ENCODE measurements at places on chromosomes 6 and 20.

- ATAC-seq = no peak
Measured at GRCh38 chr6:38573801-38574395, 65.8 kb downstream of the BTBD9 start.

GRCh38 chr6:44275749-44276648 lies 5.7 kb downstream of the TMEM151B start:
- no peak for ATAC-seq

DNA sequence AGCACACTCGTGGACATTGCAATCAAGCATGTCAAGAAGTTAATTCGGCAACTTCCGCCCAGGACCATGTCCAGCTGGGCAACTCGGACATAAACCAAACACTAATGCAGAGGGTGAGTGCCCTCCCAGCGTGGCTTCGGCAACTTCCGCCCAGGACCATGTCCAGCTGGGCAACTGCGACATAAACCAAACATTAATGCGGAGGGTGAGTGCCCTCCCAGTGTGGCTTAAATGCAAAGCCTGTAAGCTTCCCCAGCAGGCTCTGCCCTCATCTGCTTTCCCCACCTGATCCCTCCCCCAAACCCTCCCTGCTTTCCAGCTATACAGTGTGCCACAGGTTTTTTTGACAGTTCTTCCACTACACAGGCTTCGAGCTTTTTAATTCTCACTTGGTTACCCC lies 143.4 kb downstream of the PXDC1 start:
- ATAC-seq = no peak

DNA sequence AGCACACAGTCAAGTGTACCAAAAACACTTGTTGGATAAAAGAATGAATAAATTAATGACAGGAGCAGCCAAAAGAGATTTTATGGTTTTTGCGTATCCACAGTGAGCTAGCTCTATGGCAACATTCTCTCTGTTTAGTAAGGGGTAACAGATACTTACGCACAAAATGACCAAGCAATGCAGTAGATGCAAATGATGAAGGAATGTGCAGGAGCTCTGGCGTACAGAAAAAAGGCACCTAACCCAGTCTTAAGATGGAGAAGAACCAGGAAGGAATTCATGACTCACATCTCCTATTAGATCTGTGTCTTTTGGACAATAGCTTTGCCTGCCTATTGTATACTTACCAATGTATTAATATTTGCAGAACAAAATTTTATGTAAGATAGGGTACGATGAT lies 191.9 kb upstream of the PREP start:
- ATAC-seq = peak; percentile 48

- no peak for ATAC-seq
Measured at GRCh38 chr6:16840725-16841124, 79.5 kb upstream of the ATXN1 start.

GRCh38 chr6:105458084-105458483 lies 55.2 kb upstream of the PREP start:
- ATAC-seq = no peak

DNA sequence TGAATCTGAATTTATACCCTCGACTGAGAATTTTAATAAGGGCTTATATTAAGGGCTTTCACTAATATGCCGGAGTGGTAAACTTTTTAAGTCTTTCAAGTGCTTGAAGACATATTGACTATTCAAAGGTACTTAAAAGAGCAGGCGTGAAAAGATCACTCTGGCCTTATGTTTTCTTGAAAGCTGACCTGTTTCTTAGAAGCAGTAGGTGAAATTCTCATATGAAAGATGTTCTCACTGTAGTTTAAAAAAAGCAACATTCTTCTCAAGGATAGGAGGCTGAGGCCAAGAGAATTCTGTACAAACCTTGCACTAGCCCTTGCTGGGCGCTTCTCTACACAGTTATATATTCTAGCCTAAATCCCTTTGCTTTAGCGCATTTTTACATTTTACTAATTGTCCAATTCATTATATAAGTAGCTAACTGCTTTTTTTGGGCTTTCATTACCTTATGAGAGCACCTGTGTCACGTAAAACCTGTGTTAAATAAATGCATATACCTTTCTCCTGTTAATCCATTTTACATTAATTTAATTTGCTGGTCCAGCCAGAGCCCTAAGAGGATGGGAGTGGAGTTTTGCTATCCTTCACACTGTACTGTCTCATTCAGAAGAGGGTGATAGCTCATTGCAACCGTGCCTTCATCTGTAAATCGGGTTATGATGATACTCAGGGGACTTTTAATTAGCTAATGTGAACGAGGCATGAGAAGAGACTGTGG lies 59.6 kb upstream of the HFE start:
- ATAC-seq = no peak

DNA sequence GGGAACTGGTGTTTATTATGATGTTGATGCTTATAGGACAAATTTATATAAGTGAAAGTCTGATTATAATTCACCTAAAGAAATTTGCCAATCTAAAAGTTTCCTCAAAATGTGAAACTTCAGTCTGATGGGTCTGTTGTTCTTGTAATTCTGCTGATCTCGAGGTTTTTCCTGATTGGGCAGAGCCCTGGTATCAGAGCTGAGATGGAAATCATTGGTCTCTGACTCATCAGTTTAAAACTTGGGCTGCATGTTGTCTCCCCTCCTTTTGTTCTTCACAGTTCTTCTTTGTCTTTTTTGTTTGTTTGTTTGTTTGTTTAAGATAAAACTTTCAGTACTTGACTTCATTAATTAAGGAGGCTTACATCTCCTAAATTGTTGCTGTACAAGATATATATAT lies 5.9 kb downstream of the SMAP1 start:
- ATAC-seq = peak; percentile 70

- no peak for ATAC-seq
Measured at GRCh38 chr6:100088009-100088408, 94.0 kb upstream of the MCHR2 start.

DNA sequence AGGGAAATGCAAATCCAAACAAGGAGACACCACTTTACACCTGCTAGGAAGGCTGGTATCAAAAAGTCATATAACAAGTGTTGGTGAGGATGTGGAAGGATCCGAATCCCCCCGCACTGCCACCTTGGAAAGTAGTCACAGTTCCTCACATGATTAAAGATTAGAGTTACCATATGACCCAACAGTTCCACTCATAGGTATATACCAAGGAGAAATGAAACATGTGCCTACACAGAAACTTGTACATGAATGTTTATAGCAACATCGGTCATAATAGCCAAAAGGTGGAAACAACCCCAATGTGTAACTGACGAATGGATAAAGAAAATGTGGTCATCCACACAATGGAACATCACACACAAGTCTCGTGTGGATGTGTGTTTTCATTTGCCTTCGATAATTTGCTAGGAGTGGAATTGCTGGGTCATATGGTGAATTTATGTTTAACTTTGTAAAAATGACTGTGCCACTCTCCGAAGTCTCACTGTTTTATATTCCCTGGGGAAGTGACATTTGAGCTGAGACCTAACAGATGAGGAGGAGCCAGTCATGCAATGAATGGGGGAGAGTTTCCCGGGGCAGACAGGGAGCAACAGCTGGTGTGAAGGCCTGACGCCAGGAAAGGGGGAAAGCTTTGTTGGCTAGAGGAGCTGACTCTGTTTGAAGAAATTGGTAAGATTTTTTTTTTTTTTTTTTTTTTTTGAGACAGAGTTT lies 125.9 kb upstream of the MLN start:
- no peak for ATAC-seq

DNA sequence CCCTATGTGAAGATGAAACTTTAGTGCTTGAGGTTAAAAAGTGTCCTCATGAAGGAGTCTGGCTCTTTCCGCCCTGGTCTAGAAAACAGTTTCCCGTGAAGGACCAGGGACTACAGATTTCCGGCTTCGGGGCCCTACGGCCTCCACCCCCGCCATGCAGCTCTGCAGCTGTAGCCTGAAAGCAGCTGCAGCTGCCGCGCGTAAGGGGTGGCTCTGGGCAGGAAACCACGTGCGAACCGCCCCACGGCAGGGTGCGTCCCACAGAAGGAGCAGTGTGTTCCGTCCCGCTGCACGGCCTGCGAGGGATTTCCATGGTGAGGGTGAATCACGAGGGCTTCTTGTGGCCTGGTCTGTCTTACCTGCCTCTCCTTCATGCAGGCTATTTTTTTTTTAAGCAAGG lies 117.0 kb downstream of the ERMARD start:
- ATAC-seq = no peak

- no peak for ATAC-seq
Measured at GRCh38 chr20:53557130-53557529, 36.5 kb downstream of the ZNF217 start.

- no peak for ATAC-seq
Measured at GRCh38 chr6:103983860-103984259, 875.9 kb downstream of the HACE1 start.

DNA sequence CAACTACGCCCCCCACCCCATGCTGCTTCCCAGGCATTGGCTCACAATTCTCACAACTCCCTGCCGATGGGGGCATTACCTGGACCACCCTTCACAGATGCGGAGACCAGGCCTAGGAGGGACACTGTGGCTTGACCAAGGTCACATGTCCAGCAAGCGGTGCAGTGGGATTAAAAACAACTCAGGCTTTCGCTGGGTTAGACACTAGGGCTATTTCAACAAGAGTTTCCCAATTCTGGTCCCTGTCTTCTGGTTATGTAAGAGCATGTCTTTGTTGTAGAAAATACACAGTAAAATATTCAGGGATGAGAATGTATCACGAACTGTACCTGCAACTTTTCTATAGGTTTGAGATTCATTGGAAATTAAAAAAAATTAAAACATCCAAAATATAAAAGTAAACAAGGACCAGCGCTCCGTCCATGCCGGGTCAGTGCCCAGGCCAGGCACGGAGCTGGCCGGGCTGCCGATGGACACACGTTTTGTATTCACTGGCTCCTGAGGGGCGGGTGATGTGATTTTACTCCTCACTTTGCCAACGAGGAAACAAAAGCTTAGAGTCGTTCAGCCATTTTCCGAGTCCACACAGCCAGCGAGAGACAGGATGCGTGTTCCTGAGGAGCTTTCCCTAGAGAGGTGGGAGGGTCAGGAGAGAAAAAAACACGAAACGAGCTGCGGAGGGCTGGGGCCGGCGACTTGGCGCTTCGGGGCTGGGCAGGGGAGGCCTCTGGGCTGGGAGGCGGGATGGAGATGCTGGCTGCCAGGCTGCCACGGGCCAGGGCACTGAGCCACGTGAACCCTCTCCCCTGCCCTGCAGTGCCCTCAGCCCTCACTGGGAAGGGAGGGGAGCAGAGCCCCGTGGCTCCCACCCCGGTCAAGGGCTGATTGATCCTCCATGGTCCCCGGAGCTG lies 17.1 kb upstream of the VSTM2L start:
- no peak for ATAC-seq

DNA sequence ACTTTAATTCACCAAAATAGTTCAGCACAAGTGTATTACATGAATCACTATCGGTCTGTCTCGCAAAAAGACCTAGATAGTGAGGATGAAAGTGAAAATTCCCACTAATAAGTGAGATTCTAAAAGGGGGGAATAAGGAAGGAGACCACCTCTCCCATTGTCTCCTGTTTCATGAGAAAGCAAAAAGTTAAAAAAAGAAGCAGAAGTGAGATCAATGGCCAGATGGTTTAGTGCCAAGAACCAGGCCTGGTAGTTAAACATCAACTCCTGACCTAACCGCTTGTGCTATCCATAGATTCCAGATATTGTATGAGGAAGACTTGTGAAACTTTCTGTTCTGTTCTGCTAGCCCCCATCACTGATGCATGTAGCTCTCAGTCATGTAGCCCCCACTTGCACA lies 293.0 kb downstream of the RNGTT start:
- no peak for ATAC-seq

GRCh38 chr6:15340105-15340601 lies 94.3 kb downstream of the JARID2 start:
- no peak for ATAC-seq

DNA sequence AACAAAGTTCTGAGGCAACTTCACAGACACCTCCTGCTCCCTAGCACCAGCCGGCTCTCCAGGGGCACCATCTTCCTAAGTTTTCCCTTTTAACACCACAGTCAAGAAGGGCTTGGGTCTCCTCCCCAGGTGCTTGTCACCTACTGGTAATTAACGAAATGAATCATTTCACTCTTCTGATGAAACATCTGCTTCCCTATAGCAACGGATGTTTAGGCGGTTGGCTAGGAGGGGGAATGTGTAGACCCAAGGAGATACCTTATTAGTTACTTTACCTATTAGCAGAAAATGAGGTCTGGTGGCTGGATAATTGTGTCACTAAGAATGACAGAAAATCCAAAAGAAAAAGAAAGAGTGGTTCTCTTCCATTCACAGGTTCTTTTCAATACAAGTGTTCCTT lies 46.3 kb upstream of the FABP7 start:
- ATAC-seq = no peak

DNA sequence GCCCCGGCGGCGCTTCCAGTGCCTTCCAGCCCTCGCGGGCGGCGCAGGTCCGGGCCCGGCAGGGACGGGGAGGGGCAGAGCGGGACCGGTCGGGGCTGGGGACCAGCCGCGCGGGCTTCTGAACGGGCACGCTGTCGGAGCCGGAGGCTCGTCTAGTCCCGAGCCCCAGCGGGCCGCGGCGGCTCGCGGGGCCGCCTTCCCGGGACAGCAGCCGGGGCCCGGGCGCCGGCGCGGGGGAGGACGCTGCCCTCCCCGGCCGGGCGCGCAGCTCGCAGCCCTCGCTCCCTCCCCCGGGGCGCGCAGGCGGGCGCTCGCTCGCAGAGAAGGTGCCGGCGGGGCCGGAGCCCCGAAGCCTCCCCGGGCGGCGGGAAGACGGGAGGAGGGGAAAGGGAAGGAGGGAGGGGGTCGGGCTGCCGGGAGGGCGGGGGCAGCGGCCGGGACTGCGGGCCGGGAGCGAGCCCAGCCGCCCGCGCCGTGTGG lies 696 bp upstream of the SIRPA start:
- ATAC-seq = peak; percentile 80

DNA sequence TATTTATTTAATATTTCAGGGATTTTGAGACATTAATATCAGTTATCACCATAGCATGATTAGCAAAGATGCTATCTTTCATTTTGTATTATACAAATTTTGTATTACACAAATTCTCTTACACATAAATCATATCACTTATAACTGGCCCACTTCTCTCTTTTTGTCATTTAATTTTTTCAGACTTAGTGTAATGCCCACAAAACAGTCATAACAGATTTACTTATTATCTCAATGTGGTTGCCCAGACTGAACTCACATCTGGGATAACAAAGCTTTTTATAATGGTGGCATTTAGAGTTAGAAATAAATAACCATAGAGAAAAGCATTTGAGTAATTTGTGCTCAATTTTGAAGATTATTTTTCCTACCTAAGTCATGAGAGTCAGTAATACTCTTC lies 148.3 kb downstream of the TFAP2B start:
- ATAC-seq = no peak

DNA sequence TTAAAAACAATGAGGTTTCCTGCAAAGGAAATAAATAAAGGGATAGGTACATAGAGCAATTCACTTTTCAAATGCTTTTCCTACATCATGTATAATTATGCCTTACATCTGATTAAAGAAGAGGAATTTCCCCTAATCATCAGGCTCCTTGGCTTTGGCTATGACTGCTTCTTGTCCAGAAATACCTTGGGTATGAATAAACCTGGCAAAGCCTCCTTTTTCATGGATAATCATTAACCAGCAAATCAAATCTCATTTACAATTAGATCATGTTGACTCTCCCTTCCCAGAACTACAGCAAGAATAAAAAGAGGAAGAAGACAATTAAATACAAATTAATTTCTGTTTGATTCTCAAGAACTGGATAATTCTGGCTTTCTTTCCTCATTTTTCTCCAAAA lies 58.0 kb upstream of the CD2AP start:
- no peak for ATAC-seq
